ENCODE measurements at places on chromosomes 5 and 9. TPM values are rescaled to one million over a fixed set of nuclear protein-coding genes. Genes with fewer than 3 reads are reported as not detected.

Gene LRRC14B
- not detected for total RNA-seq

Gene TMC1
- 0.74 TPM for total RNA-seq

Gene GNA14
- total RNA-seq: 34.9 TPM

Gene PCDHGB3
- 3.6 TPM for total RNA-seq

Gene ADGRD2
- not detected for total RNA-seq

Gene PCDHB3
- total RNA-seq: 0.51 TPM

Gene RNF14
- total RNA-seq: 75.7 TPM

Gene DNAH5
- total RNA-seq: 0.17 TPM

Gene CERCAM
- total RNA-seq: 25.4 TPM

Gene KCNIP1
- 20.8 TPM for total RNA-seq

Gene ARID3C
- total RNA-seq: 0.51 TPM

Gene CD14
- 3.2 TPM for total RNA-seq

Gene PCDHGA6
- 2.2 TPM for total RNA-seq

Gene TYRP1
- 0.85 TPM for total RNA-seq

Gene CAMK2A
- total RNA-seq: not detected

Gene IL9
- total RNA-seq: not detected

Gene GRXCR2
- total RNA-seq: not detected

Measured in dermis blood vessel endothelial cell (primary cell).